ENCODE measurements at places on chromosomes 1 and 21.

GRCh38 chr1:11283151-11283550 lies 10.2 kb downstream of the UBIAD1 start:
- DNase-seq, result no peak

- no peak for DNase-seq
Observed at GRCh38 chr21:14303731-14304488, 79.0 kb downstream of the HSPA13 start.

DNA sequence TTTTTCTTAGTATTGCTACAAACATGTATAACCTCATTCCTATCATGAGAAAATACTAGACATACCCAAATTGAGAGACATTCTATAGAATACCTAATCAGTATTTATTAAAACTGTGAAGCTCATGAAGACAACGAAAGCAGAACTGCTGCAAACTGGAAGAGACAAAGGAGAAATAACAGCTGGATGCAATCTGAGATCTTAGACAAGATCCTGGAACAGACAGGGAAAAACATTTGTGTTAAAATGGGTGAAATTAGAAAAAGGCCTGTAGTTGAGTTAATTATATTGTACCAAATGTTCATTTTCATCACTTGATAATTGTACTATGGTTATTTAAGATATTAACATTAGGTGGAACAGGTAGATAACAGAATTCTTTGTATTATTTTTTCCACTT lies 392.0 kb downstream of the PLPP3 start:
- DNase-seq, result no peak

- DNase-seq, result no peak
Observed at GRCh38 chr1:226309398-226310244, 657 bp upstream of the LIN9 start.
